ENCODE measurements at places on chromosomes 7 and 10.

DNA sequence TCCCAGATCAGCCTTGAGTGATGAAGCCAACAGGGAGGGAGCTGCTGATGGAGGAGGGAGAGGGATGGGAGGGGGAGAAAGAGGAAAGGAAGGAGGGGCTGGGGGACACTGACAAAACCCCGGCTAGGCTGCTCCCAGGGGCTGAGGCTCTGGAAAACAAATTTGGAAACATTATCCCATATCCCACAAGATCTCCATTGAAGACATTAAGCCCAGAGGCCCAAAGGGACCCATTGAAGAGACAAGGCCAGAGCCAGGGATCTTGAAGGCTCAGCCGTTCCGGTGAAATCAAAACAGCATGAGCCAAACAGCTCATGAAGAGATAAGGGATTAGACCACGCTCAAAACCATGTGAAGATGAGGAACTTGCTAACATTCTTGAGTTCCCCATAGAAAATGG, 184.3 kb upstream of the ITGB1 start:
- DNase-seq: no peak

DNA sequence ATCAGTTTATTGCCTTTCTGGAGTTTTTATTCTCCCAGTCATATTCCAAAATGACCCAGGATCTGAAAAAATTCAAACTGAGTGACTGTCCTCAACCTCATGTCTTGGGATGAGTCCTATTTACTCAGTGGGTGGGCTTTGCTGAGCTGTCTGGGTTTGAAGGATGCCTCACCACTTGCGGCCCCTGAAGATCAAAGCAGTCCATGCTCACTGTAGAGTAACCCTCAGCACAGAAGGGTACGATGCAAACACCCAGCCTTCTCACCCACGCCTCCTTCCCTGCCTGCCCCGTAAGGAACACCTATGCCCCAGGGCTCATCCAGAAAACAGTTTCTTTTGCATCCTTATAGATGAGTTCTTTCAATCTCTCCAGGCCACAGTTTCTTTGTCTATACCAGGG, 42.2 kb upstream of the GRB10 start:
- peak; percentile 64 for DNase-seq

DNA sequence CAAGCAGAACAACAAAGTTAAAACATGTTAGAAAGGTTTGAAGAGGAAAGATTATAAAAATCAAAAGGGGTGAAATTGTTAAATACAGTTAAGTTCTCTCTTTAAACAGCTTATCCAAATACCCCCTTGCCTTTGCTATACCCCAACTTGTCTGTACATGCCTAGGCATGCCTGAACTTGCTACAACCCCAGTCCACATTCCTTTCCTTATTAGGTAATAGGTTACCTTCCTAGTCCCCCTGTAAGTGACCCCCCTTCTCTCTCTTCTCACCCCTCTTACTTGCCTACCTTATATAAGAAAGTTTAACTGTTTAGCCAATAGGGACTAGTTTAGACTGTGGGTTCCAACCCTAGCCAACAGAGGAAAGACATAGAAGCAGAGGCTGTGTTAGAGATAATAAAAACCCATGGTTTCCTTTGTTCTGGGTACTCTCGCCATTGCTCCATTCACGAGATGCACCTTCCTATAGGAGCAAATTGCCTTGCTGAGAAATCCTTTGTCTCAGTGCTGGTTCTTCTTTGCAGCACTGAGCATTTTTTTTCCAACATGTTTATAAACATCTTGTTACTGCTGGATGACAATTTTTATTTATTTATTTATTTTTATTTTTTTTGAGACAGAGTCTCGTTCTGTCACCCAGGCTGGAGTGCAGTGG, 282.2 kb upstream of the GALNT17 start:
- DNase-seq: no peak

GRCh38 chr10:10367264-10367663, 650.4 kb upstream of the CELF2 start:
- DNase-seq: no peak

GRCh38 chr10:31587691-31588090, 268.7 kb downstream of the ZEB1 start:
- no peak for DNase-seq

GRCh38 chr7:92133133-92133736, 1.0 kb downstream of the CYP51A1 start:
- peak; percentile 14 for DNase-seq

- DNase-seq: peak; percentile 33
These were observed 62.0 kb downstream of the VSTM4 start for GRCh38 chr10:49053053-49053997.
